ENCODE measurements at places on chromosomes 5 and 9. TPM values are rescaled to one million over a fixed set of nuclear protein-coding genes. Genes with fewer than 3 reads are reported as not detected.

The GTF2H2 gene
- 22.9 TPM for polyA plus RNA-seq

- DNase-seq: no peak
These were observed 175.6 kb downstream of the CD180 start for GRCh38 chr5:67021031-67021430.

GRCh38 chr5:101663543-101663942 lies 632.5 kb downstream of the SLCO4C1 start:
- DNase-seq: no peak

- no peak for DNase-seq
These were observed 19.5 kb downstream of the MAN2A1 start for GRCh38 chr5:109709225-109709624.

The CYSRT1 gene
- polyA plus RNA-seq: 2.4 TPM

The DMGDH gene
- polyA plus RNA-seq: 1.9 TPM

The CMYA5 gene
- 230 TPM for polyA plus RNA-seq

GRCh38 chr9:104795857-104796256 lies 31.9 kb downstream of the NIPSNAP3B start:
- no peak for DNase-seq

The GLE1 gene
- 20.1 TPM for polyA plus RNA-seq

DNA sequence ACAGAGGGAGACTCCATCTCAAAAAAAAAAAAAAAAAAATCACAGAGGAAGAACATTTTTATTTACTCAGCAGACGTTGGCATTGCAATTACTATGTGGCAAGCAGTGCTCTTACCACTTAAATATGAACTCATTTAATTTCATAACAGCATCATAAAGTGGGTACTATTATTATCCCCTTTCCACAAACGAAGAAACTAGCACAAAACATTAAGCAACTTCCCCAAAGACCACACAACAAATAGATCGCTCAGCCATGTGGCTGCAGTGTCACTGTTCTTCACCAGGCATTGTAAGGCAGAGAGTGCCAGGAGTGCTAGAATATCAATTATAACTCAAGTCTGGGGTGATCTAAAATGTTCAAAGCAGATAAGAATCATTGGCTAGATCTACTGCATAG lies 69.8 kb upstream of the PLPP6 start:
- DNase-seq: no peak

- no peak for DNase-seq
These were observed 121.1 kb upstream of the TRIM32 start for GRCh38 chr9:116565986-116566385.

- no peak for DNase-seq
These were observed 54.0 kb upstream of the FKTN start for GRCh38 chr9:105503881-105504280.

GRCh38 chr9:110922145-110922544 lies 116.1 kb downstream of the LPAR1 start:
- no peak for DNase-seq

The SYK gene
- polyA plus RNA-seq: 2.5 TPM

The AK3 gene
- polyA plus RNA-seq: 42.1 TPM

- no peak for DNase-seq
These were observed 104.3 kb upstream of the PHYKPL start for GRCh38 chr5:178336889-178337288.

The GABRA1 gene
- polyA plus RNA-seq: not detected

The SH2D3C gene
- 16.5 TPM for polyA plus RNA-seq

DNA sequence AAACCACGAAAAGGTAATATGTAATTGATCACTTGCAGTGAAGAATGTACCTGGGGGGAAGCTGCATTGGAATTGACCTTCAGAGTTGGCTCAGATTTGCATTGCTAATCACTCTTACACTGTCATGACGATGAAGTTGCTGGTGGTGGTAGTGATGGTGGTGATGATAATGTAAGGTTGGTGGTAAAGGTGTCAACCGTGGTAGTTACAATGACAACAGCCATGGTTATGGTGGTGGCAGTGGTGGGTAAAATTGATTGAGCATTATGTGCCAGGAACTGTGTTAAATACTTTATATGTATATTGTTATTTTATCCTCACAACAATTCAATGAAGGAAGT lies 282.4 kb downstream of the NR3C1 start:
- no peak for DNase-seq

DNA sequence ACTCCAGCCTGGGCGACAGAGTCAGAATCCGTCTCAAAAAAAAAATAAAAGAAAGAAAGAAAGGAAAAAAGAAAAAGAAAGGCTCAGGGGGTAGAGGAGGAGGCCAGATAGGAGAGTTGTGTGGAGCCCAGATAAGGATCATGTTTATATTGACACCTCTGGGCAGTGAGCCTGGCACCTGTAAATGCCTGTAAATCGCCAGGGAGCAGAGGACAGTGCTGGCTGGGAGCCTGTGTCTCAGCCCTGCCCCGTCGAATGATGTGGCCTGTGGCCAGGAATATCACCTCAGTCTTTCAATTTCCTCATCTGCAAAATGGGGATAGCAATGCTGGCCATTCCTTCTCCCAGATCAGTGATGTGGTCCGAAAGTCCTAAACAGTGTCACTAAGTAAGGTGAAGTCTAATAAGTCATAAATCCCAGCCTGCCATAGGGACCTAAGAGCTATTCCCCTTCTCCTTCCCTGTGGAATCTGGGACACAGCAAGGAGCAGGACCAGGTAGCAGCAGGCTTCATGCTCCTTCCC lies 10.3 kb upstream of the ABO start:
- no peak for DNase-seq

GRCh38 chr5:30499402-30499801 lies 694.1 kb upstream of the CDH6 start:
- DNase-seq: no peak

The TAF11L5 gene
- polyA plus RNA-seq: not detected

The OR2V1 gene
- not detected for polyA plus RNA-seq

The SCGB3A2 gene
- not detected for polyA plus RNA-seq

The CDKN2A gene
- polyA plus RNA-seq: 0.30 TPM

DNA sequence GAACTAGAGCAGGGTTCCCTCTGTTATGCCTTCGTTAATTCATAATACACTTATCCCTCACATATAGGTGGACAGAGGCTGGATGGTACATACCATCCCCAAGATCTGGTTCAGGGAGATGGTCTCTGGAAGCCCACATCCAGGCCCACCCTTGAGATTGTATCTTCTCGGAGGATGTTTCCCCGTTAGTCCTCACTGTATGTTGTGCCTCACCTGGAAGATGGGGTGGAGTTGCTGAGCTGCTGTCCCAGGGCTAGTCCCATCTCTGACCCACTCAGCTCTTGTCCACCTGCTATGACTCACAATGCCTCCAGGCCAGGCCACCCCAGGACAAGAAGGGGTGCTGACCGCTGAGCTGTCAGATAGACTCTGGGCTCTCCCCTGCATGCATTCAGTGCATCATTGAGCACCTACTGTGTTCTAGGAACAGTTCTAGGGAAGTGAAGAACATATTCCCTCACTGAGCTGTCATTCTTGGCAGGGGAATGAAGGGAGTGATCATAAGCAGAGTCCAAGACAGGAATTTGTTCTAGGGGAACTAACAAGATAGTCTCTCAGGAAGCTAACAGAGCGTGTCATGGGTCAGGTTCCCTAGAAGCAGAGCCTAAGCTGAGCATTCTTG lies at the start of gene CBY3:
Gene CBY3, minus strand, starts transcription at position 255 of the 622 bp plus-strand sequence. Its CDS starts 116 bp downstream, at position 139.
- DNase-seq: no peak

DNA sequence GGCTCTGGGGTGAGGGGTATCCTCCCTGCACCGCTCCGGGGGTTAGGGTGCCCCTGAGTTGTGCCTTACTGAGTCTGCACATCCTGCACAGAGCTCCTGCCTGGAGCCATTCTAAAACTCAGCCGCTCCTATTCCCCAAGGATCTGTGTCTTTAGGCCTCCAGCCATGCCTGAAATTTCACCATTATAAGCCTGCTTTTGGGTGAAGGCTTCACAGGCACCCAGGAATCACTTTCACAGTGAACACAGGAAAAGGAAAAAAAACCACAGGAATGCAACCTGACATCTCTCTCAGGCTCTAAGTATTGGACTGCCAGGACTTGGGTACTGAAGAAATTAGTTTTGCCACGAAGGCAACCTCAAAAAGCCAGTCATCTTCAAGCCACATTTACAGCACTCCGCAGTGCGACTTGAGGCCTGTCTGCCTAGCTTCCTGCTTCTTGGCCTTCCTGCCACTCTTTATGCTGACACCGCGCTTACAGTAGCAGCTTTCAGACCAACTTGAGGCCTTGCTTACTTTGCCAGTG lies 30.9 kb downstream of the GALNT10 start:
- DNase-seq: no peak

The ALDOB gene
- 0.51 TPM for polyA plus RNA-seq

The ARL14EPL gene
- polyA plus RNA-seq: not detected

- DNase-seq: no peak
These were observed 328.8 kb upstream of the PIK3R1 start for GRCh38 chr5:67886761-67887160.

DNA sequence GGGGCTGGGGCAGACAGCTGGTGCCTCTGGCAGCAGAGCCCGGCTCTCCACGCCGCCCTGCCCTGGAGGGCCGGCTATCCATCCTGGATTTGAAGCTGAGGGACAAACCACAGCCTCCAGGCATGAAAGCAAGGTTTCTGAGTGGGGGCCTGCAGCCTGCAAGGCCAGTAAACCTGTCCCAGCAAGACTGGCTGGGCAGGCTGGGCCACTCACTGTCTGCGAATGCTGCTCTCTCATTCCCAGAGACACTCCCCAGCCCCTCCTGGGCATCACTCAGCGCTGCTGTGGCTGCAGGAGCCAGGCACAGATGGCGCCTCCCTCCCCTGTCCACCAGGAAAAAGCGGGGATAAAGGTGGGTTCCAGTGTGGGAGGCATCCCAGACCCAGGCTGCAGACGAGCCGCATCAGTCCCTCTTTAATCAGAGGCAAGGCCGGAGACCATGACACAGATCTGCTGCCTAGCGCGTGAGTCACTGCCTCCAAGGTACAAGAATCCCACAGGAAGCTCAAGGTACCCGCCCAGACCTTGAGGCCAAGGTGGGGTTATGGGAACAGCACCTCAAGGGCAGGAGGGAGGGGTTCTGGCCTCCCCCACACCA lies 118.0 kb downstream of the VAV2 start:
- DNase-seq: no peak

- no peak for DNase-seq
These were observed 18.3 kb upstream of the PHYHD1 start for GRCh38 chr9:128902351-128903078.

The IFNA17 gene
- not detected for polyA plus RNA-seq

- no peak for DNase-seq
These were observed 244.6 kb downstream of the KIF4B start for GRCh38 chr5:155258161-155258560.

DNA sequence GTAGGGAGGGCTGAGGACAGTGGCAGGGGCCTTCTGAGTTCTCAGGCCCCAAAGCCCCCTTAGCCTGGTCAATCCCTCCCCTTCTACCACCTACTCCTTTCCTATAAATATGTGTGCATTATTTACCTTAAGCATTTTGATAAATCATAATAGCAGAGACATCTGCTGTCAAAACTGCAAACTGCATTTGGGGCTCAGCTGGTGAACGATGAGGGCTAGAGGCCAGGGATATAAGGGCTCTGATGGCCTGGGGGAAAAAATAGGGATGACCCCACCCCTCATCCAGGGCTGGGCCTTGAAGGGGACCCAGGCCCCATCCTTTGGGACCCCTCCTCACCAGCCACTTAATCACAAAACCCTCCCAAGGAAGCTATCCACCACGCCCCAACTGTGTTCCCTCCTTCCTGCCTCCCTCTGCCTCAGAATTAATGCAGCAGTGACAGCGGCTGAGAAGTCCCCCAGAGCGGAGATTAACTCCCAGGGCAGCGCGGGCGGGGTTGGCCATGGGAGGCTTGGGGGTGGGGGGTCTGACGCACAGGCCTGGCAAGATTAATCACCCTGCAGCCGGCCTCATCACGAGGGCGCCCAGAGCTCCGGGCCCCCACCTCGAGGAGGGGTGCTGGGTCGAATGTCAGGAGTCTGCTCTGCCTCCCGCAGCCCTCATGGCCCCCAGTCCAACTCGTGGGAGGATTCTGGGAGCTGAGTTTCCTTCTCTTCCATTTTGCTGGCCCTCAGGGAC lies 42.1 kb downstream of the CXXC5 start:
- DNase-seq: no peak

- DNase-seq: no peak
These were observed 224.7 kb upstream of the GRAMD2B start for GRCh38 chr5:126198531-126198930.

DNA sequence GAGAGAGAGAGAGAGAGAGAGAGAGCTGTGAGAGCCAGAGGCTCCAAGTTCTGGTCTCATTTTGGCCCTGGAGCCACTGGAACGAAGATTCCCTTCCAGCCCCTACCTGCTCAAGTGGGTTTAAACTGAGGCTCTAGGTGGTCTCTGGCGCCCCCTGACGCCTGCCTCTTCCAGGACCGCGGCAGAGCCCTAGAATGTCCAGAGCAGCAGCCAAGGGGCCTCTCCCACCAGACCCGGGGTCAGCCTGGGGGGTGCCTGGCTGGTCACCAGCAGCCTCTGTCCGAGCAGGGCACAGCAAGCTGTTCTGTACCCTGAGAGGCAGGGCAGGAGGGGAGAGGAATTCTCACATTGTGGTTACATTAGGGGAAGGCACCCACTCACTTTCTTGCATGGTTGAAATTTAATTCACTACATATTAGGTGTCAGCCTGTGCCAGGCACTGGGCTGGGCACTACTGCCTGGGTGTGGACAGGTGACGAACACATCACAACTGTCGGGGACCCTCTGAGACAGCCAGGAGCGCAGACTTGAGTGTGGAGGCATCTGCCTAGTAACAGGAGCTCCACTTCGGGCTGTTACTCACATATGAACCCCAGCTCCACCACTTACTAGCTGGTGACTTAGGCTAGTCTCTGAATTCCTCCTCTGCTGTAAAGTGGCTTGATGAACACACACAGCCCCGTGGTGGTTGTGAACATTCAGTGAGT lies 44.5 kb downstream of the AMBP start:
- DNase-seq: no peak

- no peak for DNase-seq
These were observed 11.5 kb downstream of the ADAM19 start for GRCh38 chr5:157563929-157564716.

GRCh38 chr5:134227776-134228175 lies 1.9 kb upstream of the PPP2CA start:
- DNase-seq: no peak

DNA sequence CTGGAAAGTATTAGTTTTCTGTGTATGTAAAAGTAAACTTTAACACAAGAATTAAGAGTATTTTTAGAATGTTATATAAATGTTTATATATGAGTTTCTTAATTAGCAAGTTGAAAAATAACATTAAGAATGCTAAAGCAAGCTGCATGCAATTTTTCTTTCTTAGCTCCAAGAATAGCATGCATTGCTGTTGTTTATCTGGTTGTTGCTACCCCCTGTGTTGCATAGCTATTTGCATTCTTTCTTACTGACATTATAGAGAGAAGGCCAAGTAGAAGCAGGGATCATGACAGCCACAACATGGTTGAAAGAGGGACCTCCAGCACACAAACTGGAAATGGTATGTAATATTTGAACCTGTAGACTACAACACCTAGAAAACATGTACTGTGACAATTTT lies 94.8 kb downstream of the ERCC6L2 start:
- no peak for DNase-seq

- no peak for DNase-seq
These were observed 28.3 kb upstream of the SPRY4 start for GRCh38 chr5:142353071-142353472.

- no peak for DNase-seq
These were observed 15.8 kb downstream of the NDST1 start for GRCh38 chr5:150523472-150524350.

- no peak for DNase-seq
These were observed 12.9 kb downstream of the HAVCR1 start for GRCh38 chr5:157046041-157046440.

GRCh38 chr9:73009649-73010288 lies 56.9 kb upstream of the ALDH1A1 start:
- DNase-seq: no peak

Measured in forelimb muscle (tissue), 1 donor.